GM03348 (cell line): ENCODE measurements at places on chromosomes 6 and 20.

- no peak for DNase-seq
These were observed 3.4 kb downstream of the NKX2-4 start for GRCh38 chr20:21393816-21394519.

DNA sequence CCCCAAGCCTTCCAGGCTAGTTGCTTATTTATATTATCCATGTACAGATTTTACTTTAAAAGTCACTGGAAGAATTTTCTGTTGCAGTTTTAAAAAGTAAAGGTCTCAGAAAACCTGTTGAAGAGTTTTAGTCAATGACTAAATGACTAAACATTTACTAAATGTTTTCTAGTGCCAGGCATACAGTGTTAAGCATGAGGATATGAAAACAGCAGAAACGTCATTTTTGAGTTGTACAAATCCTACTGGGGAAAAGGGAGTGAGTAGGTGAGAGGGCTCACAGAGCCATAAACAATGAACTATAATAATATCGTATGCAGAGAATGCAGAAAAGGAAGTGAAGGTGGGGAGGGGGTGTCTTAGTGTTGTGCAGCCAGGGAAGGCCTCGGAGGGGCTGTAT, 66.3 kb downstream of the MAN1A1 start:
- no peak for DNase-seq

- peak; percentile 58 for DNase-seq
These were observed 51.9 kb downstream of the RNF217 start for GRCh38 chr6:125013938-125014660.

DNA sequence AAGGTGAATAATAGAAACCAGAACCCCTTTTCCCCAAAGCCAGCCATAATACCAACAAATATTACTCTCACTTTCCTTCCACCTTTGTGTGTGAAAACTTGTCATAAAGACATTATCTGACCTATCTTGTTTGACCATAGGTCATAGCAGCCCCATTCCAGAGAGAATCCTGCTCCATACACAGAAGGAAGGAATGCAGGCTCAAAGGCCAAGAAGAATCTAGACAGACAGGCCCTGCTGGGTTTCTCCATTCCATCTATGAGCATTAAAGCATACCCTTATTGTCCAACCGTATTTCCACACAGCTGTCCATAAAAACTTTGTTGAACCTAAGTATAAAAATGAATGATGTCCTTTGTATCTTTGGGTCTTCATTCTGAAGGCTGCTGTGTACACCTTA, 40.7 kb upstream of the KCNK5 start:
- no peak for DNase-seq

GRCh38 chr20:51001430-51002265, 21.3 kb downstream of the KCNG1 start:
- no peak for DNase-seq

DNA sequence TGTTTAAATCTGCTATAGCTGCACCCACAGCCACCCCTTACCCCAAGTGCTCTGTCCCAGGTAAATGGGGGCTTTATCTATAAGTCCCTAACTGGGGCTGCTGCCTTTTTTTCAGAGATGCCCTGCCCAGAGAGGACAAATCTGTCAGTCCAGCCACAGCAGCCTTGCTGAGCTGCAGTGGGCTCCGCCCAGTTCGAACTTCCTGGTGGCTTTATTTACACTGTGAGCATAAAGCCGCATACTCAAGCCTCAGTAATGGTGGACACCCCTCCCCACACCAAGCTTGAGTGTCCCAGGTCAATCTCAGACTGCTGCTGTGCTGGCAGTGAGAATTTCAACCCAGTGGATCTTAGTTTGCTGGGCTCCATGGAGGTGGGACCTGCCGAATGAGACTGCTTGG, 505.2 kb downstream of the CBLN4 start:
- no peak for DNase-seq

- DNase-seq: no peak
These were observed 8.1 kb downstream of the CFAP61 start for GRCh38 chr20:20060234-20060998.

DNA sequence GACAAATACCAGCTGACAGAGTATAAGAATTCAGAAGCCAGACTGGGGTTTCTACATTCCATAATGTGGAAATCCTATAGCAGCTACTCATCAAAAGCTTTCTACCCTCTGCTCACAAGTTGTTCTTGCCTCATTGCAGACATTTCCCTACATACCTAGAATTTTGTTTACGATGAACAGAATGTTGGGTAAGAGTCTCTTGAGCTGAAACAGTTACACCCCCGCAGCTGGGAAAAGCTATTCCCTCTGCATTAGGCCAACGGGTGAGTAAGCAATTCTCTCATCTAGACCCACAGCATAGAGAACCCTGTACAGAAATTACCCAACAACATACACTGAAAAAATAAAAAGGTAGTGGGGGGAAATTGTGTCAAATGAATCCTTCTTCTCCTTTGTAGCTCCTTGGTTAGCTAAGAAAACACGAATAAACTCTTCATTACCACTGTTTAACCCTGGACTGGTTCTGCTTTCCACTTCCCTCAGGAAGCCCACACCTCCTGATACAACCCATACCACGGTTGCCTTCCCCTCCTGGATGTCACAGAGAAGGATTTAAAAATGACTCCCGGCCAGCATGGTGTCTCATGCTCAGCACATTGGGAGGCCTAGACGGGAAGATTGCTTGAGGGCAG, 215.0 kb upstream of the SHLD1 start:
- DNase-seq: peak; percentile 77

DNA sequence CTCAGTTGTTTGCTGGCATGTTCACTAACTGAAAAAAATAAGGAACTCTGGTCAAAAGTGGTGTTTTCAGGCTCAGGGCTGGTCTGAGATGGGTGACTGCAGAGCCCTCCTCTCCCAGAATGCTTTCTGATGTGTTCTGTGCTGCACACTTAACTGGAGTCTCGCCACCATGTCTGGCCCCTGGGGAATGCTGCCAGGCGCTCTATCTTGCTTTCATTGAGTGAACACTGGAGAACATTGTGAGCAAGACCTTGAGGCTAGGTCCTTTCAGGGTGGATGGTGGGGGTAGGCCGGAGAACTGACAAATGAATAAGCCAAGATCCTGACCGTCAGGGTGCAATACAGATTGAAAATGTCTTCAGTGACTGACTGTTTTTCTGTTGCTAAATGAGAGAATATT, 19.5 kb downstream of the PANK2 start:
- DNase-seq: no peak
